ENCODE measurements at places on chromosomes 12 and 14.

- no peak for DNase-seq
Observed at GRCh38 chr12:54127538-54128259, 61.1 kb downstream of the SMUG1 start.

GRCh38 chr12:115661112-115661511 lies 616.4 kb downstream of the MED13L start:
- DNase-seq = no peak

- no peak for DNase-seq
Observed at GRCh38 chr14:102469261-102469660, 40.3 kb downstream of the ANKRD9 start.

GRCh38 chr14:61104358-61104757 lies 123.3 kb downstream of the SLC38A6 start:
- DNase-seq = no peak

DNA sequence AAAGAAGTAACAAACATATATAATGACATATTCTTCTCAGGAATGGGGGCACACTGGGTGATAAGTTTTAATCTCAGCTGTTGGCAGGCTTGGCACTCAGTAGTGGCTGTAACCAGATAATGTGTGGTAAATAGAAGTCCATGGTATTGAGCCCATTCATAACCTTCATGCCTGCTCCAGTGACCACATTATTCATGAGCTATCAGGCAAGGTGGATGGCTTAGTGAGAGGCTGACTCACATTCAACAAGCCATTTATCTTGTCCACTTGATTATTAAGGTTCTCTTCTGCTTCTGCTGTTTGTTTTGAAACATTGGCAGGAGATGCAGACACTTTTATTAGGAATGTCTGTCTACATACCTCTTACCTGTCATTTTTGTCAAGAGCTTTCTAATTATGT lies 950.4 kb upstream of the LRFN5 start:
- no peak for DNase-seq

- no peak for DNase-seq
Observed at GRCh38 chr14:21169573-21169972, 13.7 kb upstream of the OR5AU1 start.

GRCh38 chr12:49352351-49352750 lies 5.7 kb downstream of the DNAJC22 start:
- DNase-seq = no peak

- DNase-seq = no peak
Observed at GRCh38 chr12:67833602-67834001, 155.6 kb upstream of the IFNG-AS1 start.

DNA sequence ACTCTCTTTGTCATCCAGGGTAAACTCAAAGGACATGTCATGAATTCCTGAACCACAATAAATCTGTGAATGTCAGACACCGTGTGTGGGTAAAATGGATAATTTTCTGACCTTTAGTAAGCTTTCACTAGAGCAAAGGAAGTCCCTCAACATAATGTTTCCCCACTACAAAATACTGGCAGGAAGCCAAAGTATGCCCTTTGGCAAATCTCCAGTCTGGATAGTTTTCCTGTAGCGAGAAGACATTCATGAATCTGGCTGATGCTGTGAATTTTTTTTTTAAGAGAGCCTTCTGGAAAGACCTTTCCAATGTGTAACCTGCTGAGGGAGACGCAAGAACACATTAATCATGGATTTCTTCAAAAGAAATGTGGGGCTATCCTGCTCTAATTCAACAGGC lies 389.6 kb upstream of the DDHD1 start:
- DNase-seq = no peak

DNA sequence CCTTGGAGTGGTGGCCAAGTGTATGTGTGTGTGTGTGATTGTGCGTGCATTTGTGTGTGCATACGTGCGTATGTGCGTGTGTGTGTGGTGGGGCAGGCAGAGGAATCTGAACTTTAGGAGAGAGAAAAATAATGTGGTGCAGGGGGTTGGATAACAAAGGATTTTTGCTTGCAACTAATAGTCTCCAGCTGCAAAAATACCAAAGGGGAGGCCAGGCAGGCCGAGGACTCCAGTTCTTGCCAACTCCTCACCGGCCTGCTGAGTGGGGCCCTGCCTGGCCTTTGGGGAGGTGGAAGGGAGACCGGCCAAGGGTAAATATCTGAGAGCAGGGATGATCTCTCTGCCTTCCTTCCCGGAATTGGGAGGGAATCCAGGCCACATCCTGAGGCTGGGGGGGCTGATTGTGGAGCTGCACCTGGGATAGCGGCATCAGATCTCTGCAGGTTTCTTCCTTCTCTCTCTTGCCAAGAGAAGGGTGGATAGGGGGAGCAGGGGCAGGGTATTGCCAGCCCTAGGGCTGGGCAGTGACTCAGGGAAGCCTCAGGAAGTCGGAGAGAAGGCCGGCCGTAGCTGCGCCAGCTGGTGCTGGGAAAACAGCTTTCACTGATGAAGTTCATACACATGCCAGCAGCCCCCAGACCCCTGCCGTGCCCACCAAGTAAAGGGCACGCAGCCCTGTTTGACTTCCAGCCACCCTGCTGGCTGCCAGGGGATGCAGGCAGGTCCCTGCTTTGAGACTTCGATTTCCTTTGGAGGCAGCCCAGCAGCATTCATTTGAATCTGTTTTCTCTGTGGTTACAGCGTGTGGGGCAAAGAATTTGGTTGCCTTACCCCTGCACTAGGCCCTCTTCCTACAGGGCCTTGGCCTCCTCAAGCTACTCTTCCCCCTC lies 4.6 kb upstream of the LRP1-AS start:
- DNase-seq = no peak

DNA sequence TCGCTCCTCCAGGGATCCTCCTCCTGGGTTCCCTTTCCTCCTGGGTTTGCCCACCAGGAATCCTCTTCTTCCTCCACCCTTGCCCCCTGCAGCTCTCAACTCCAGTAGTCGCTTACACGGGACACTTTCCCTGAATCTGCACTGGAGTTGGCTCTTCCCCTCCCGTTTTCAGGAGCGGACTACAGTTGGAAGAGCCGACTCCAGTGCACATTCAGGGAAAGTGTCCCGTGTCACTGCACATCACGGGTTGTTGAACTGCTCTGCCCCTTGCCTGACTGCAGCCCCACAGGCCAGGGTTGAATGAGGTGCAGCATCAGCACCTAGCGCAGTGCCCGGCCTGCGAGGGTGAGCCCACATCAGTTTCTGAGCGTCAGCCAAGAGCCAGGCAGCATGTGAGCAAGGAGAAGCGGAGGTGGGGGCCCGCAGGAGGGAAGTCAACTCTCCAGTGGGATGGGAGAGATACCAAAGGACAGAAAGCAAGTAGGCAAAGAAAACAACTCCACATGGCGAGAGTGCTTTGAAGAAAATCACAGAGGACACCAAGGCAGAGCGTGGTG lies 13.1 kb downstream of the RAPGEF3 start:
- DNase-seq = no peak

- DNase-seq = no peak
Observed at GRCh38 chr12:110310763-110311162, 29.7 kb downstream of the ATP2A2 start.

- DNase-seq = no peak
Observed at GRCh38 chr12:12600659-12601058, 11.0 kb upstream of the CREBL2 start.

DNA sequence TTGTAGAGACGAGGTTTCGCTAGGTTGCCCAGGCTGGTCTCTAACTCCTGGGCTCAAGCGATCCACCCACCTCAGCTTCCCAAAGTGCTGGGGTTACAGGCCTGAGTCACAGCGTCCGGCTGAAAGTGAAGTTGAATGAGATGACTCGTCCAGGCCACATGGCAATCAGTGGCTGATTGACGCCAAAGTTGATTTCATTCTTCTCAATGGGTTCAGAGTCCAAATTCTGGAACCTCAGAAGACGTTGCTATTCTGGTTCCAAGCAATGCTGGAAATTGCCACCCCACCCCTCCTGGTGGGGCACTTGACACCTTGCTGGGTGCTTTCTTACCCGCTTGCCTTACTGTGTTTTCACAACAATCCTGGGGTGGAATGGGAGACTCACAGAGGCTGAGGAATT lies 14.9 kb downstream of the ABCB9 start:
- no peak for DNase-seq

GRCh38 chr12:104768033-104768432 lies 190.1 kb downstream of the SLC41A2 start:
- DNase-seq = no peak

- no peak for DNase-seq
Observed at GRCh38 chr12:63918800-63919300, 74.3 kb downstream of the SRGAP1 start.

GRCh38 chr12:85155791-85156190 lies 119.6 kb downstream of the LRRIQ1 start:
- DNase-seq = no peak

GRCh38 chr12:9757433-9758025 lies 3.2 kb downstream of the CD69 start:
- no peak for DNase-seq

- DNase-seq = no peak
Observed at GRCh38 chr12:48037267-48037915, 33.1 kb upstream of the COL2A1 start.

GRCh38 chr12:47160316-47161244 lies 80.8 kb upstream of the AMIGO2 start:
- DNase-seq = no peak

DNA sequence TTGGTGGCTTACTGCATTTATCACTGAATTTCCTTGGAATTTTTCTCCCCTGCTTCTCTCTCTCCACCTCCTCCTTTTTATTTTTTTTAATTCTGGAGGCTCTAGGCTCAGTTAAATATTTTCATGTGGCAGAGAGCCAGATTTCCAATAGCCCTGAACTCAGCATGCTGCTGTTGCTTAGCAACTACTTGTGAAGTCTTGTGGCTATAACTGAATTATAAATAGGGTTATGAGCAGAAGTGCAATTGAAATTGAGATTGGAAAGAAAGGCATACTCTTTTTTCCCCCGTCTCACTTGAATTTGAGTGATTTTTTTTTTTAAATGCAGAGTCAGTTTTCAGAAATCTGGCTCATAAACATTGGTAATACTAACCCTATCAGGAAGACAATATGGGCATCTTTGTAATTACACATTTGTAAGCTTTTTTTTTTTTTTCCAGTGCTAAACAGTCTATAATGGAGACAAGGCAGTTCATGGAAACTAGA lies 38.3 kb downstream of the ATF7IP start:
- DNase-seq = no peak

- no peak for DNase-seq
Observed at GRCh38 chr12:94198872-94199271, 50.5 kb downstream of the PLXNC1 start.

DNA sequence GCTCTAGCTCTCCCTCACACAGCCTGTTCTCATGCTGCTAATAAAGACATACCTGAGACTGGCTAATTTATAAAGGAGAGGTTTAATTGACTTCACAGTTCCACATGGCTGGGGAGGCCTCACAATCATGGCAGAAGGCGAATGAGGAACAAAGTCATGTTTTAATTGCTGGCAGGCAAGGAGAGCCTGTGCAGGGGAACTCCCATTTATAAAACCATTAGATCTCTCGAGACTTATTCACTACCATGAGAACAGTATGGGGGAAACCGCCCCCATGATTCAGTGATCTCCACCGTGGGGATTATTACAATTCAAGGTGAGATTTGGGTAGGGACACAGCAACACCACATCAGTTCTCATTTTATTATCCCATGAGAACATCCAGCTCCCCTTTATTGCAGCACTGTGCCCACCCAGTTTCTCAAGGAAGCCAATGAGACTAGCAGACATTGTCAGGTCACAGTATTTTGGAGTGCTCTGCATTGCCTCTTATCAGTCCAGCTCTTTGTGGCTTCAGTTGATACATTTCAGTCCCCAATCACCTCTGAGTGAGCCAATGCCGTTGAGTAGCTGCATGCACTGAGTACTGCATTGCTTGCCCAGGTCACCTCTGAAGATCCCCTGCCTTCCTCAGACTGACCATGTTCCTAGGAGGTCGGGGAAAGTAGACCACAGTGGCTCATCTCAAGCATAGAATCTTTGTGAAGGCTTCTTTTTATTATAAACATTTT lies 131.2 kb downstream of the CRADD start:
- DNase-seq = no peak

- DNase-seq = no peak
Observed at GRCh38 chr14:101082436-101083384, 179.2 kb upstream of the RTL1 start.

GRCh38 chr12:15830538-15830937 lies 41.4 kb upstream of the EPS8 start:
- DNase-seq = no peak

GRCh38 chr12:127340381-127340780 lies 926.6 kb upstream of the TMEM132C start:
- no peak for DNase-seq

DNA sequence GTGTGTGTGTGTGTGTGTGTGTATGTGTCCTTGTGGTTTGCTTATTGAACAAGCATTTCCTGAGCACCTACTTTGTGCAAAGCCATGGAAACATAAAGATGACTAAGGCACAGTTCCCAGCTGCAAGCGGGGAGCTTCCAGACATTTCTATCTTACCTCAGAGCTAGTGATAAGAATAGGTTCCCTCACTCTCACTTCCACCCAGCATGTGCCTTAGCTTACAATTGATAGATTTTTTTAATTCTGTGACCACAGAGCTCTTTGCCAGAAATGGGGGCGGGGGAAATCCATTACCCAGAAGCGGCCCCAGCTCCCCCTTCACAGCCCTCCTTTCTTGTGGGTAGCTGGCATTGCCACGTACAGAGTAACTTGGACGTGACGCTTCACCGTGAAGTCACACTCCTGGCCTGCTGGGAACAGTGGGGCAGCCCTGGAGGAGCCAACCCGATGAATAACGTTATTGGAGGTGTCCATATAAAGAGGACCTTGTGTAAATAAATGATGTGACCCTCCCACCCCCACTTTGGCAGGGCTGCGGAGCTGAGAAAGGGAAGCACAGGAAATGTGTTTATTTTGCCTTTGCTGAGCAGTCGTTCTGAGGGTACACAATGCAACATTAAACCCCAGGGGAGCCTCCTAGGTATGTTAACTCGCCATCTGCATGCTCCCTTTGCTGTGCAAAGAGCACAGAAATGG lies 238.9 kb downstream of the CHST11 start:
- peak; percentile 56 for DNase-seq

GRCh38 chr14:74220991-74221390 lies 18.3 kb upstream of the VSX2 start:
- DNase-seq = no peak

GRCh38 chr14:90827919-90828610 lies 11.8 kb upstream of the TTC7B start:
- peak; percentile 81 for DNase-seq

- no peak for DNase-seq
Observed at GRCh38 chr14:79278286-79278797, 933.0 kb downstream of the DIO2 start.

GRCh38 chr12:1421091-1421846 lies 173.1 kb downstream of the FBXL14 start:
- no peak for DNase-seq

- no peak for DNase-seq
Observed at GRCh38 chr14:26896447-26896846, 298.6 kb upstream of the NOVA1 start.

DNA sequence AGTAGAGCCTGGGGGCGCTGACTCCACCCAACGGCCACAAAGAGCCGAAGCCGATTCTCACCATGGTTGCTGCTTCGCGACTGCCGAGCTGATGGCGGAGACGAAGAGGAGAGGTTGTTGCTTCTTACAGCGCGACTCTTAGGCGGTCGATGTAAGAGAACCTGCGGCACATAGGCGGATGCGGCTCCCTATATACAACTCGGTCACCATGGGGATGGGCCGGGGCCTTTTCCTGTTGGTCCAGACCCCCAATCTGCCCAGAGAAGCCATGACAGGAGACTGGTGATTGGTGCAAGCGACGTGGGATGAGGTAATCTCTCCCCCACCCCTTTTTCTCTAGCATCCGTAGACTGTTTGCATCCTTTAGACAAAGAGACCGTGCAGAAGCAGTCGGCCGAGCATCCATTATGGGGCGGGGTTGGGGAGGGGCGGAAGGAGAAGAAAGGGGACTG lies at the start of gene TUBA1A:
Gene TUBA1A, minus strand, starts transcription at position 165 of the 452 bp plus-strand sequence. Its CDS starts 101 bp downstream, at position 64.
- DNase-seq = peak; percentile 79

- DNase-seq = no peak
Observed at GRCh38 chr12:75704664-75705063, 193.3 kb upstream of the KRR1 start.

Measured in stimulated activated CD8-positive, alpha-beta memory T cell treated with anti-CD3 and anti-CD28 coated beads, Interleukin-7, amount 100 ng/mL, for 24 hours (primary cell).